Uterine smooth muscle cell (primary cell): ENCODE measurements at places on chromosomes 4 and X. TPM values are rescaled to one million over a fixed set of nuclear protein-coding genes. Genes with fewer than 3 reads are reported as not detected.

The TMEM31 gene
- total RNA-seq: not detected in 2 replicates

The ASMTL gene
- total RNA-seq: 8.0 and 12.9 TPM in 2 replicates

The KIF4A gene
- 10.9 and 35.3 TPM in 2 replicates for total RNA-seq

The MAGEB2 gene
- not detected in 2 replicates for total RNA-seq

The CCDC149 gene
- 8.2 and 13.5 TPM in 2 replicates for total RNA-seq

The PITX2 gene
- 0.37 and 0.89 TPM in 2 replicates for total RNA-seq

The PASD1 gene
- not detected in 2 replicates for total RNA-seq

The BRS3 gene
- not detected in 2 replicates for total RNA-seq

The GPRIN3 gene
- total RNA-seq: 0.12 and 0.22 TPM in 2 replicates
